ENCODE measurements at places on chromosomes 2 and 18.

DNA sequence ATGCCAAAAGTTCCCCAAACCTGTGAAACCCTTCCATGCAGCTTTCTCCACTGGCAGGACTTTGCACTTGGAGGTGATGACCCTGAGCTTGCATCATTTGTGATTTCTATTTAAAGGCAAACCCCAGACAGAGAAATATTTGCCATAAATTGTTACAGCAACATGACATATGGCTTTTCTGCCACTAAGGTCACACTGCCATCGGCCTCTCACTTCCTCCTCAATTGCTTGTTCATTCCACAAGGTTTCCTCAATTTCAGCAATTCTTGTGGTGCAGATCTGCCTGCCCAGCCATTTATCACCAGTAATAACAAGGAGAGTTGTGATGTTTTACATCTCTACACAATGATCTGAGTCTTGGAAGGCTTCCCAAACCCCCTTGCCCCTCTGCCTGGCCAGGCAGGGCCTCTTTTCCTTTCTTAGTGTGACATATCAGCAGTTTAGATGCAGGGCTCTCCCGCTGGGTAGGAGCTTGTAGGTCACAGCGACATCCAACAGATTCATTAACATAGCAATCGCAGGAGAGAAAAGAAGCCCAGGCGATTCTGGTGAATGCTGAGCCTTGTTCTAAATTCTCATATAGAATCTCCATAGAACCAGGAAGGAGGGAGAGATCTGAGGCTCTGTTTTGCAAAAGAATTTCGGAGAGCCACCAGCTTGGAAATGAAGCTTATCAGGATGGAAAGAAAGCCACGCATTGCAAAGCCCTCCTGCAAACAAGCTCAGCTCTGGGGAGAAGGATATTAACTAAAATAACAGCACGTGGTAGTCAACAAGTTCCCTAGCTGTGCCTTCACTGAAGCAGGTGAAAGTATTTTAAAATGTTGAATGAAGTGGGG lies 46.7 kb upstream of the ITGA6 start:
- DNase-seq = no peak

DNA sequence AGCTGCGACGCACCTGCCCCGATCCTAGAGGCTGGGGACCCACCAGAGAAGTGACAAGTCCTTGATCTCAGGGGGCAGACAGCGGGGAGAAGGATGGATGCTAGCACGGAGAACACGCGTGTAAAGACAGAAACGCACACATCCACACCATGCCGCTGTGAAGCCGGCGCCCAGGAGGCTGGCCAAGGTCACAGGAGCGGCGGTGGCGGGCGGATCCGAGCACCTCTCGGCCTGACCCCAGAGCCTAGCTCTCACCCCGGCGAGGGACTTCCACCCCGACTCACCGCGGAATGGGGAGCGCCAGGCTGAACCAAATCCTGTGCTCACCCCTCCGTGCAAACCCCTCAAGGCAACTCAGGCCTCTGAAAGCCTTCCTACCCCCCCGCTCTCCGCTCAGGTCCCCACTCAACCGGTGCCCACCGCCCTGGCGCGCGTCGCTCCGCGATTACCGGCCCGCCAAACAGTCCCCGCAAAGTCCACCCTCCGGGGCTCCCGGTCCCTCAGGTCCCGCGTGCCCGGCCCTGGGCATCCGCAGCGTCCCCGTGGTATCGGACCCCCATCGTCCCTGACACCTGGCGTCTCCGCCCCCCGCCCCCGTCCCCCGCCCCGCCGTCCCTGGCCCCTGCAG lies 460 bp upstream of the LRRFIP1 start:
- peak; percentile 79 for DNase-seq

GRCh38 chr2:120632796-120633646 lies 102.6 kb upstream of the GLI2 start:
- peak; percentile 37 for DNase-seq

- peak; percentile 96 for DNase-seq
Observed at GRCh38 chr18:79393635-79394533, 1.8 kb upstream of the NFATC1 start.

- no peak for DNase-seq
Observed at GRCh38 chr2:205680903-205681302, 1.4 kb upstream of the NRP2 start.

DNA sequence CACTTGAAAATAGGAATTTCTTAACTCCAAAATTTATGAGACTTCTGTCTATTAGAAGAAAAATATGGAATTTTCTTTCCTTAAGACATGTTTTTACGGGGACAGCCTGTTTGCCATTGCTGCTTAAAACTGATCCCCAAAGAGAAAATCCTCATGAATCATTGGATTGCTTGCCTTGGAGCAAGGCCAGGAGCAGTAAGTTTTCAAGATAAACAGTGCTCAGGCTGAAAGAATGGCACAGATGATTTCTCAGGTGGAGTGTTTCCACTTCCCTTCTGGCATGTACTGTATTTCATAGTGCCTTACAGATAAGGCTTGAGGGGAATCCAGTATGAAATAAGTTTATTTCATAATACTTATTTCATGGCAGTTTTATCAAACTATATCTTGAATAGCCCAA lies 74.3 kb upstream of the MMADHC start:
- DNase-seq = no peak

DNA sequence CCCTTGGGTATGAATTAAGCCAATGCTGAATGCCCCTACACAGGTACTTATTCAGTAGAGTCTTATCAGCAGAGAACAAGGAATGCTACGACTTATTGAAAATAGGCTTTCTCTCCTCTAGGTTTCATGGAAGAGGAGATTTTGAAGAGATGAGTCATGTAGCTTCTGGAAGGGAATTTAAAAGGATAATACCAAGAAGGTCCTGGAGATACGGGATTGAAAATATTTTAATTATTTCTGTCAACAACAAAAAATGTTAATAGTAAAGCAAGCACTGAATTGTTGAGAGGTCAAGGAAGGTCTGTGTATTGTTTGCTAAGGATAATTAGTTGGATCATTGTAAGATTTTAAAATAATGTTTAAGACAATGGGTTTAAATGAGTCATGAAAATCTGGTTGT lies 293.0 kb upstream of the SPHKAP start:
- DNase-seq = no peak

DNA sequence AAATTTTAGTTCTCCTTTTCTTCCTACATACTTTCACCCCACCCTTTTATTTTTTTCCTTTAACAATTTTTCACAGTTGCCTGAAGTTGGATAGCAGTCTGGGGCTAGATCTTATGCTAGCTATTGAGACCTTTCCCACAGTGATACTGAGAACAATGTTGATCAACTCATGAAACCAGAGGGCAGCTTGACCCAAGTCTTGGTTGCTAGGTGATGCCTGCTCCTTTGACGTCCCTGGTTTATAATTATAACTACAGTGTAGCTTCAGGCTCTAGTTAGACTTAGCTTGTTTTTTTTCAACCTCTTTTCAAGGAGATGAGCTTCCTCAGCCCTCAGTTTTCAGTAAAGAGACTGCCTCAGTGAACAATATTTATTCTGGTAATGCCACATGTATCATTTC lies 648.5 kb downstream of the IRS1 start:
- no peak for DNase-seq
